ENCODE measurements at places on chromosomes 5 and 9.
A peak's percentile ranks its signal among the peaks of the same experiment; 100 is the strongest.

- peak; percentile 1 for DNase-seq
These were observed 64.8 kb upstream of the ZNF462 start for GRCh38 chr9:106798016-106798799.

DNA sequence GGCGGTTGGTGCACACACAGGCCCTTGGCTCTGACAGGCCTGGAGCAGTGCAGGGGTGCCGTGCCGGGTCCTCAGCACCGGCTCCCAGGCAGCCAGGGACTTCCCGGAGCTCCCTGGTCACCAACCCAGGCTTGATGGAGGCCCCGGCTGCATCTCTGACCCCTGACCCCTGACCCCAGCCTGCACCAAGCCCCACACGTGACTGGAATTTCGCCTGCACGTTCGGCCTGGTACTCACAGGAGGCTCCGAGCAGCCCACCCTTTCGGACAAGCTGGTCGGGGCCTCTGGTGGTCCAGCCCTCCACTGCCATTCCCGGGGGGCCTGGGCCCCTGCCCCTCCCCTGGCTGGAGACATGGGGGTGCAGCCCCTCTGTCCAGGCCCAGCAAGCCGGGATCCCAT is 25.4 kb upstream of the UBAC1 start:
- no peak for DNase-seq

GRCh38 chr5:11494340-11494739 is 409.9 kb downstream of the CTNND2 start:
- DNase-seq = peak; percentile 40

- no peak for DNase-seq
These were observed 244.5 kb downstream of the MLLT3 start for GRCh38 chr9:20377790-20378189.
